CD4-positive, alpha-beta T cell (primary cell): ENCODE measurements at places on chromosomes 6 and 20.

DNA sequence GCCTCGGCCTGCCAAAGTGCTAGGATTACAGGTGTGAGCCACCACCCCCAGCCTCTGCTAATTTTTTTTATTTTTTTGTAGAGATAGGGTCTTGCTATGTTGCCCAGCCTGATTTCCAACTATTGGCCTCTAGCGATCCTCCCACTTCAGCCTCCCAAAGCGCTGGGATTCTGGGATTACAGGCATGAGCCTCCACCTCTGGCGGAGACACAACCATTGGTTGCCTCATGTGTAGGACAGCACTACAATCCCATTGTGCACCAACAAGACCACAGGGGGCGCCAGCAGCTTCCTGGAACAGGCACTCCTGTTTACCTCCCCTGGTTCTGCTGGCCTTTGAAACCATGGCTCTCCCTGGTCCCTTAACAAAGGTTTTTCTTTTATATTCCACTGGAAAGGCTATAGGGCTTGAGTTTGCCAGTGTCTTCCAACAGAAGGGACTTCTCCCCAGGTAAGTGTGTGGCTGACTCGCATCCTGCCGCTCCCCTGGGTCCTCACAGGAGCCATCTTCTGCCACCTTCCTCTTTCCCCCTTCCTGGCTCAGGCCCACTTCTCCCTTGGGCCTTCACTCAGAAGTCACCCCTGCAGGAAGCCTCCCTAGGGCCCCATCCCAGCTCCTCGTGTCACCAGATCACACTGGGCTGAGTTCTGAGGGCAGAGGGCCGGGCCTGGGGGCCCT, 39.2 kb upstream of the TLDC2 start:
- DNase-seq = no peak

DNA sequence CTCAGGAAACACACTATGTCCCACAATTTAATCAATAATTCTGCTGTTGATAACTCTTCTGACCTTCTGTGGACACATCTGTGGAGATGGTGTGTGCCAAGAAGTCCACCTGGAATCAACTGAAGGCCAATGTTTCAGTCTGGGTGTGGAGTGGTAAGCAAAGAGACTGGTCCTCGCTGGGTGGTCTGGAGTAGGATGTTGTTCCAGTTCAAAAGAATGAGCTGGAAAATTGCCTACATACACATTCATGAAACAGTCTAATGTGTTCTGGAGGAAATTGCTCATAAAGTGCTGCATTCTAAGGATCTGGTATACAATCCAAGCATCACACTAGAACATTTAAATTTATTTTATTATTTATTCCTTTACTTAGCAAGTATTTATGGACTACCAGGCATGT, 33.9 kb upstream of the TBX18 start:
- DNase-seq = no peak

DNA sequence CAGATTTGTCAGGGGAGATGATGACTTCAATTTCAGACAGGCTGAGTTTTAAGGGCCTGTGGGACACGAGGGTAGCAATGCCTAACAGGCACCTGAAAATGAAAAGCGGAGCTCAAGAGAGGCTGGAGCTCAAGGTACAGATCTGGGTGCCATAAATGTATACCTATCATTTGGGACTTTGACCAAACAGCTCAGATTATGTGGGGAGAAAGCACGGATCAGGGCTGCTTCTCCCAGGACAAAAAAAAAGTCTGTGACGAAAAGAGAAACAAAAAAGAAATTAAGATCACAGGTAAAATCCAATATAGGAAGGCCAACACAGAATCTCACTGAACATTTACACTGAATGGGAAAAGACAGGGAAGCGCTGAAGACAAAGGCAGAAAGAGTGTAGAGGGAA, 1.9 kb downstream of the PRELID3B start:
- no peak for DNase-seq

- DNase-seq = no peak
Observed at GRCh38 chr6:6969761-6970223, 138.0 kb upstream of the RREB1 start.
